DMS53 (cell line): ENCODE measurements at places on chromosomes 7 and 10.
A peak's percentile ranks its signal among the peaks of the same experiment; 100 is the strongest.

DNA sequence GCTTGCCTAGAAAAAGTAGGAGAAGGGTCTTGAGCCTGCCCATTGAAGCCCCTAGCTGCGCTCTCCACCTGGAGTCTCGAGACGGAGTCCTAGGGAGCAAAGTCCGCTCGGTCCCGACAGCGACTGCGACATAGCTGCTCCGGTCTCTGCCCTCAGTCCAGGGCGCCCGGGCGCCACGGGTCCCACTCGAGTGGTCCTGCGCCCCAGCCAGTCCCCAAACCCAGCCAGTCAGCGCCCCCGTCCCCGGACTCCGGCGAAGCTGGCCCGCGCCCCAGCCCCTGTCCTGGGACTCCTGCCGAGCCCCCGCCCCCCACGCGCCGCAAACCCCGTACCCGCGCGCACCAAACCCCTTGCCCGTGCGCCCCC is 490 bp downstream of the TNS3 start:
- peak; percentile 55 for DNase-seq

DNA sequence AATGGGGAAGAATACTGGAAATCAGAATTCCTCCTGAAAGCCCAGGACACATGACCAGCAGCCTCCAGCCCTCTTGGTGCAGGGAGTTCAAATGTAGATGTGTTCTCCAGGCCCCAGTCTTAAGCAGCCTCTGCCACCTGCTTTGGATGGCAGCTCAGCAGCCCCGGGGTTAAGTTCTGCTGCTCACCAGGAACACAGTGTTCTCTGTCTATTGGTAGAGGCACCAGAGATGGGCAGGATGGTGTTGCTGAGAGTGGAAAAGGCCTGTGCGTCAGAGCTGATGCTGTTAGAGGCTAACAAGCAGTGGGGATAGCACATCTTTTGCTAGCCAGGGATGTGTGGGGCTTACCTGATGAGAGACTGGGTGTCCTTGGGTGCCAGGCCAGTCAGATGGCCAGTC is 56.8 kb downstream of the PAX2 start:
- no peak for DNase-seq

GRCh38 chr7:112420236-112420861 is 29.9 kb upstream of the IFRD1 start:
- peak; percentile 64 for DNase-seq

DNA sequence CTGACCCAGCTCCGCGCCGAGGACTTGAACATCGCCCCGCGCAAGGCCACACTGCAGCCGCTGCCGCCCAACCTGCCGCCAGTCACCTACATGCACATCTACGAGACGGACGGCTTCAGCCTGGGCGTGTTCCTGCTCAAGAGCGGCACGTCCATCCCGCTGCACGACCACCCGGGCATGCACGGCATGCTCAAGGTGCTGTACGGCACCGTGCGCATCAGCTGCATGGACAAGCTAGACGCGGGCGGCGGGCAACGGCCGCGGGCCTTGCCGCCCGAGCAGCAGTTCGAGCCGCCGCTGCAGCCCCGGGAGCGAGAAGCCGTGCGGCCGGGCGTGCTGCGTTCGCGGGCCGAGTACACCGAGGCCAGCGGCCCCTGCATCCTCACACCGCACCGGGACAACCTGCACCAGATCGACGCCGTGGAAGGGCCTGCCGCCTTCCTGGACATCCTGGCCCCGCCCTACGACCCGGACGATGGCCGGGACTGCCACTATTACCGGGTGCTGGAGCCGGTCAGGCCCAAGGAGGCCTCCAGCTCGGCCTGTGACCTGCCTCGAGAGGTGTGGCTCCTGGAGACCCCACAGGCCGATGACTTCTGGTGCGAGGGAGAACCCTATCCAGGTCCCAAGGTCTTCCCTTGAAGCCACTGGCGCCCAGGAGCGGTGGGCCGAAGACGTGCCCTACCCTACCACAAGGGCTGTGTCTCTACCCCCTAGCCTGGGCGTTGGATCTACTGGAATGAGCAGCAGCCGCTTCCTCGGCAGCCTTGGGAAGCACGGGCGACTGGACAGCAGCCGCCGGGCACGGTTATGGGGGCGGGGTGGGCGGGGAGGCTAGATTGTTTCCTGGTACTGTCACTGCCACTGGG is 945 bp downstream of the ADO start:
- peak; percentile 69 for DNase-seq

GRCh38 chr7:112699725-112700513 is 90.3 kb downstream of the TMEM168 start:
- peak; percentile 11 for DNase-seq

DNA sequence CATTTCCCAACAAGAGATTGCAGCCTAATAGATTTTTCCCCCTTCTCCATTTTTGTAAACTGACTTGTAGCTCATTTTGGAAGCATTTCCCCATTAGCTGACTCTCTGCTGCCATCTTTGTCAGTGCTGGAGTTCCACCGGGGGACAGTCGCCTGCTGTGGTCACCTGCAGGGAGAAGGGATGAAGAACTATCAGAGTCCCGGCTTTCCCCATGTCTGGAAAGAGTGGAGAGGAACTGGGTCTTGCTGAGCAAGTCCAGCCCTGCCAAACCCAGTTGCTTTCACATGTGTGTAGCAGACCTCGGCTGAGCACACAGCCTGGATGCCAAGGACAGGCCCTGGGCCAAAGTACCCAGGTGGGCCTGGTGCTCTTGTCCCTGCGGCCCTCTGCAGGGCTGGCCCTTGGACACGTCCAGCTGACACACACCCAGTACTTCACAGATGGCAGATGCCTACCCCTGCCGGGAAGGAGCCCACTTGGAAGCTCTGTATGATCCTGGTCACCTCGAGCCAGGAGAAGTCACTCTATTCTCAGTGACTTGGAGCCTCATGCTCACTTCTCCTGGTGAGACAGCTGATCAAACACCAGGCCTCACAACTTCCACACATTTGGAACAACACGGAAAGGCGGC is 157.3 kb upstream of the NPVF start:
- no peak for DNase-seq

DNA sequence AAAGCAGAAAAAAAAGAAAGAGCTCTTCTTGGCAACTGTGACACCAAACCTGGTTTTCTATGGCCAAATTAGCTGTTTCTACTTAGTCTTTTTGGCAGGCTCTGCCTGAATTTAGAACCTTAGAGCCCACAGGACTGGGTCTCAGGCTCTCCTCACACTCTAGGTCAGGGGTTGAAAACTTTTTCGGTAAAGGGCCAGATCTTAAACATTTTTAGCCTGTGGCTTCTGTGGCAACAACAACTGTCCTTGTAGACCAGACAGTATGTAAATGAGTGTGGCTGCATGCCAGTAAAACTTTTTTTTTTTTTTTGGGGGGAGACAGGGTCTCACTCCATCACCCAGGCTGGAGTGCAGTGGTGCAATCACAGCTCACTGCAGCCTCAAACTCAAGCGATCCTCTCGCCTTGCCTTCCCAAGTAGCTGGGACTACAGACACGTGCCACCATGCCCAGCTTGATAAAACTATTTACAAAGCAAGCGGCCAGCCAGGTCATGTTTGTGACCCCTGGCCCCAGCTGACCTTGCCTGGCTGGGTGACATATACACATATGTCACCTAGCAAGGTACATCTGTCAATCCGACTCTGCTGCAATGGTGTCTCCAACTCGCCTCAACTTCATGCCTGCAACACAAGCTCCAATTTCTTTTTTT is 17.4 kb downstream of the KPNA7 start:
- DNase-seq = no peak

DNA sequence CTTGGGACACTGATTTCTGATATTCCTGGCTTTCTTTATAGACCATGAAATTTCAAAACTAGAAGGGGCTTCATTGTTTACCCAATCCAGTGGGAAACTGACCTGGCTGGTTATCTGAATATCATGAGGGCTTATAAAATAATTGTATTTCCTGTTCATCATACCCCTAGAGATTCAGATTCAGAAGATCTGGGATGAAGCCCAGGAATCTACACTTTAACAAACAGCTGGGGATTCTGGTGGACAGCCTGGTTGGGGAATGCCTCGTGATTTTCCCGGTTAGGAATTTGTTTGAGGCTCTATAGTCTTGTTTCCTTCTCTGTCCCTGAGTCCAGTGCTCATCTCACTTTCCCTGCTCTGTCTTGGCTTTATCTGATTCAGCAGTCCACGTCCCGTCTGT is 110.3 kb downstream of the ADRA2A start:
- no peak for DNase-seq

DNA sequence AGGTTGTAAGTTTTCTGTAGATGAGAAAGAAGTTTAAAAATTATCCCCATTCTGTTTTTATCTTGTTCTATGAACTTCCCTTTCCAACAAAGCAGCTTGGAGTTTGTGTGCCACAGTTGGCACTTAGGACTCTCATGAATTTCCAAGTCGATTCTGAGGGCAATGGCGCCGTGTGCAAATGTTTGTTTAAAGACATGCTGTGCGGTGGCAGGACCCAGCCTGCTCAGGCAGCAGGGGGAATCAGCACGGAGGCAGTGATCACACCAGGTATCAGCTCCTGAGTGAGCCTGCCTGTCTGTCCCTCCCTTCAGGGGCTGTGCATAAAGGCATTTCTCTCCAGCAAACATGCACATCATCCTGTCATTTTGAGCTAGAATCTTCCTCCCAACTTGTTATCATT is 109.8 kb upstream of the WDR11 start:
- DNase-seq = peak; percentile 7

DNA sequence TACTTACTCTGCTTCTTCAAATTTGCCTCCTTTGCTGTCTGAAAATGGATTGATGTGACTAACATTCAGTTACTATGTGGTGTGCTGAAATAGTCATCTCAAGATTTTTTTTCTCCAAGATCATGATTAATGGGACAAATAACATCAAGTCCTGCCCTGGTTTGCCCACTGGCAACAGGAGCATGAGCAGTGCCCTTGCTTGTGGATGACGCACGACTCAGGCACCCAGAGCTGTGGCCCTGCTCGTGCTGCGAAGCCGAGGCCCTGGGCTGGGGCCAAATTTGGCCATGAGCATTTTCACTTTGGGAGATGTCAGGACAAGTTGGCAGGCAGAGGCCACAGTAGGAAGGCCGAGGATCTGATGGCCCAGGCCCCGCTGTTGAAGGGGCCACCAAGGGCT is 239.8 kb upstream of the IGFBP3 start:
- no peak for DNase-seq

DNA sequence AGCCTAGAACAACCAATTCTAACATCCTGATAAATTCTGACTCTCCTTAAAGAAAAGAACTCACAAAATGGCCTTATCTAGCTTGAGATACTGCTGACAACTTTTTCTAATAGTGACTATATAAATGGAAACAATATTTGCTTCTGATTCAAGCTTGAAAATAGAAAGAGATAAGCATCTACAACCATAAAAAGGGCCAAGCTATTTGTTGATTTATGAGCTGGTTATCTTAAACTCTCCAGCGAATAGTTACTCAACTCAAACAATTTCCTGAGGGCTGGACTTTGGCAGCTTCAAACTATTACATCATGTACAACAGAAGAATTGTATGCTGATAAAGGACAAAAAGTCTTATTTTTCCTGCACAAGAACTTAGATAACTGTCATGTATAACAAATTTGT is 4.6 kb downstream of the USP54 start:
- DNase-seq = no peak

DNA sequence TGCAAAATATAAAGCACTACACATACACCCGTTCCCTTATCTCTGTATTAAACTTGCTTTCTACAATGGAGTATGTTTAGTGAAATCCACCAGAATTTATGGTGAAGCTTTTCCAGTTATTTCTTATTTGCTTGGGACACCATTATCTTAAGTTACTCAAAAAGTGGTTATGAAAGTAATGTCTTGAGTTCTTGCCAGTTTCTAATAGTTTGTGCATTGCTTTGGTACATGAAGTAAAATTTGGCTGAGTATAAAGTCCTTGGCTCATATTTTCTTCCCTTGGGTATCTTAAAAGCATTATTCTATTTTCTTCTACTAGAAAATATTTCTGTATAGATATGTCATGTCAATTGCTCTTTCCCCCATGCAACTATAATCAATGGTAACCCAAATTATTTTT is 85.2 kb downstream of the POLR1F start:
- no peak for DNase-seq

GRCh38 chr7:100371561-100372171 is 1.6 kb upstream of the PILRA start:
- no peak for DNase-seq

DNA sequence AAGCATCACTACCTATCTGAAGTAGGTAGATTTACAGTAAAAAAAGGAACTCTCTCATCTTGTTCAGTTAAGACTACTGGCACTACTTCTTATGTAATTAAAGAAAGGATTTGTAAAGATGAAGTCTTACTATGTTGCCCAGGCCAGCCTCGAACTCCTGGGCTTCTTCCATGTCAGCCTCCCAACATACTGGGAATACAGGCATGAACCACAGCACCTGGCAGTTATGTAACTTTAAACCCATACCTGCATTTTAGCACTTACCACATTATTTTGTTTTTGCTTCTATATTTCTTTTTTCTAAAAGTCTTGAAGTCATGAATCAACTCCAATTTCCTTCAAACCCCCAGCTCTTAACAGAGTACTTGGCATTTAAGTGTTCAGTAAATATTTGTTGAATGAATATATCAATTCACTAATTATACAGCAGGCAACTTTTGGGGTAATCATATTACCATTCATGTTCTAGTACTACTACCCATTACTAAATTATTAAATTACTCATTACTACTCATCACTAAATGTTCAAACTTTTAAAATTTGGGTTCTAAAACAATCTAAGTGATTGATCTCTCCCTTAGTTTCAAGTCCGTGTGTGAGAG is 31.6 kb upstream of the CCDC71L start:
- DNase-seq = peak; percentile 44

GRCh38 chr10:98273057-98273850 is 5.3 kb upstream of the LOXL4 start:
- DNase-seq = no peak

- no peak for DNase-seq
Measured at GRCh38 chr10:79246209-79246581, 101.1 kb upstream of the PPIF start.

DNA sequence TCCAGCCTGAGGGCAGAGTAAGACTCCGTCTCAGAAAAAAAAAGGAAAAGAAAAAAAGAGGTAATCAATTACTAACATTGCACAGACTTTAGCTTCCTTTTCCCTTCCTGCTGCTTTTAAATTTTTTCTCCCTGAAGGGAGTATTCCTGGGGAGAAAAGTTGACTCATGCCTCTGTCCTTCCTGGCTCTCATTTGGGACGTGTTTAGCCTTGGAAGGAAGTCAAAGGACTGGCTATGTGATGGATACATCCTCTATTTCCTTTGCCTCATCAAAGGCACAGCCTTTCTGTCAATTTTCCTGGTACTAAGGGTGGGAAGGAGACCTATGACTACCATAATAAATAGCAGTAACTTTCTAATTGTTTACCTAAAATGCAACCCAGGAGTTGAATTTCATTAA is 77.6 kb downstream of the ITGA8 start:
- DNase-seq = no peak

- DNase-seq = no peak
Measured at GRCh38 chr7:116669769-116670168, 2.2 kb upstream of the MET start.

GRCh38 chr10:43819464-43820230 is 171.0 kb upstream of the ZNF32 start:
- DNase-seq = no peak

GRCh38 chr7:16644636-16645592 is 640 bp downstream of the ANKMY2 start:
- DNase-seq = peak; percentile 75

- DNase-seq = no peak
Measured at GRCh38 chr7:114930107-114930661, 8.3 kb downstream of the MDFIC start.

- DNase-seq = no peak
Measured at GRCh38 chr7:33101906-33102305, 7.3 kb downstream of the RP9 start.
